ENCODE measurements at places on chromosomes 5 and 9.
A peak's percentile ranks its signal among the peaks of the same experiment; 100 is the strongest.

DNA sequence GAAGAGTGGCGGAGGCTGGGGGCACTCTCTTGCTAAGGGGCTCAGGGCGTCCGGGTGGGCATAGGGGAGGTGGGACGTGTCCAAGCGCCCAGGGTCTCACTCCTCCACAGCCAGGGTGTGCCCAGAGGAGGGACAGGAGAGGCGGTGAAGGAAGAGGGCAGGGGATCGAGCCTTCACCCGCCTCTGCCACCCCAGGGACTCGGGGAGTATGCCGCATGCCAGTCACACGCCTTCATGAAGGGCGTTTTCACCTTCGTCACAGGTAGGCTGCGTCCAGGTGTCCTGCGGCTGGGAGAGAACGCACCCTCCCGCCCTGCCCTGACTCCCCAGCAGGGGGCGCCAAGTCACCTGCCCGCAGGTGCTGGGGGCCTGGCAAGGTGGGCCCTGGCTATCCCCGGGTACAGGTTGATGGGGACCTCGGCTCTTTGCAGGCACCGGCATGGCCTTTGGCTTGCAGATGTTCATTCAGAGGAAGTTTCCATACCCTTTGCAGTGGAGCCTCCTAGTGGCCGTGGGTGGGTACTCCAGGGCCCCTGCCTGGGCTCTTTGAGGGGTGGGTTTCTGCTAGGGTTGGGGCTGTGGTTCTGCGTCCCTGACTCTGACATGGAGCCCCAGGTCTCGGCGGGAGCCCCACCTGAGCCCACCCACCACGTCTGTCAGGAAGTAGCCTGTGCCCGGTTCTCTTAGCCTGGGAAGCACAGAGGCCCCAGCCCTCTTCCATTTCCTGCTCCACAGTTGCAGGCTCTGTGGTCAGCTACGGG is 552 bp downstream of the TMEM141 start:
- peak; percentile 87 for DNase-seq

DNA sequence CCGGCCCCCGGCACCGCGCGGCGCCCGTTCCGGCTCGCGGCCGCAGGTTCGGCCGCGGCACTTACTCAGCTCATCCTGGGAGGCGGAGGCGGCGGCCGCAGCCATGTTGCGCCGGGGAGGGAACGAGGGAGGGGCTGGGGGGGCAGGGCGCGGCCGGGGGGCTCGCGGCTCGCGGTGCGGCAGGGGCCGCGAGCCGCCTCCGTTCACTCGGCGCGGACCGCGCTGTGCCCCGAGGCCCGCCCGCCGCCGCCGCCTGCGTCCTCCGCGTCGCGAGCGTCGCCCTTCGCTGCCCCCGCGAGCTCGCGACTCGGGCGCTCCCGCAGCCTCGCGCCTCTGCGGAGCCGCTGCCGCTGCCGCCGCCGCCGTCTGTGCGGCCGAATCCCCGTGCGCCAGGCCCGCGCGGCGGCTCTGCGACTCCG is 735 bp downstream of the ECPAS start:
- no peak for DNase-seq

DNA sequence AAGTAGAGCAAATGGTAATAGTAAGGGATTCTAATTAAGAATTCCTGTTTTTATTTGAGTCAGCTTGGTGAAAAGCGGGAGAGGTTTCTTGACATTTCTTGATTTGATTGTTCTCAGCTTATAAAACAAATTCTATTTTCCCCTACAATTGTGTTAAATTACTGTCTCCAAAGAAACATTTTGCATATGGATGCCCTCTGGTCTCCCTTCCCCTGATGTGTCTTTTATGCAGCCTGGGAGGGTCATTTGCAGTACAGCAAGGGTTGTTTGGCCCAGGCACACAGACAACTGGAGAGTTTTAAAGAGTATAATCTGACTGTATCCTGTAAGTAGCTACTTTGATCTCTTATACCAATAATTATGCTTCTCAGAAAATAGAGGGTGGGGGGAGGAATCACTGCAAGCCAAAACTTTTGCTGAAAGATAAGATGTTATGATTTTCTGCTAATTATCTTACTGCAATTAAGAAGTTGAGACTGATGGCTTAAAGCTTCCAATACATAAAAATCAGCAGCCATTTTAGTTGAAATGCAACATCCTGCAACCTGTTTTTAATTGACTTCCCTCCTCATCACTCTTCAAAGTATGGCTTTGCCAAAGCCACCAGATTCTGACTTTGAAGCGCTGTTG is 204.1 kb upstream of the SEMA6A start:
- no peak for DNase-seq

GRCh38 chr5:56155992-56156584 is 77.0 kb downstream of the ANKRD55 start:
- peak; percentile 66 for DNase-seq

- DNase-seq, result peak; percentile 76
These were observed 26.4 kb downstream of the FGF18 start for GRCh38 chr5:171445644-171446516.

DNA sequence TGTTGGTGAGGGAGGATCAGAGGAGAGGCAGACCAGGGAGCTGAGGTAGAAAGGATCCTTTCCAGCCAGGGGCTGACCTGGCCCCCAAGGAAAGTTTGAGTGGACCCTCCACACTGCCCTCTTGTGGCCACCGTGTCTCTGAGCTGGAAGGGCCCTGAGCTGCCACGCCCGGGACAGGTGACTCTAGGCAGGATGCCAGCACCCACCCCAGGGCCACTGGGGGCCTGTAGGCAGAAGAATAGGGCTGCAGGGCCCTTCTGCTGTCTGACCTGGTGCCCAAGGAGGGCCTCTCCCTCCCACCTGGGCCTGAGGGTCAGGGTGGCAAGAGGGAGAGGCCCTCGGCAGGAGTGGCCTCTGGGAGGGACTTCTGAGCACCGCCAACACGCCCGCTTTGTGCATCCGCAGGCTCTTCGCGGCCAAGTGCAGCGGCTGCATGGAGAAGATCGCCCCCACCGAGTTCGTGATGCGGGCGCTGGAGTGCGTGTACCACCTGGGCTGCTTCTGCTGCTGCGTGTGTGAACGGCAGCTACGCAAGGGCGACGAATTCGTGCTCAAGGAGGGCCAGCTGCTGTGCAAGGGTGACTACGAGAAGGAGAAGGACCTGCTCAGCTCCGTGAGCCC is 76.8 kb downstream of the LMX1B start:
- no peak for DNase-seq

DNA sequence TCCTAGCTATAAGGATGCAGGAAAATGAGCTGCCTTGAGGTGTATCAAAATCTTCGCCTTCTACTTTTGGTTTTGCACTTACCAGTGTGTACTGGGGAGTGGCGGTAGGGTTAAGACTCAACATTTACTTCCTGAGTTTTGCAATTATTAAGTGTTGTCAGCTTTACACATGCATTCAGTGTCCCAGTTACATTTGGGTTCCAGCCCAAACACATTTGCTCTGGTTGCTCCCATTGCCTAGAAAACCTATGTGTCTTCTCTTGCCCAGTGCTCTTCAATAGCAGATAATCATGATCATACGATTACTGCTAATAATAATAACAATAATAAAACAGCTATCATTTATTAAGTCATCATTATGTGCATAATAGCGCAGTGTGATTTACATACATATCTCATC is 241.5 kb upstream of the PAPPA start:
- DNase-seq, result no peak

Data from right cardiac atrium (tissue), 5 donors.